ENCODE measurements at places on chromosomes 3 and 15.

DNA sequence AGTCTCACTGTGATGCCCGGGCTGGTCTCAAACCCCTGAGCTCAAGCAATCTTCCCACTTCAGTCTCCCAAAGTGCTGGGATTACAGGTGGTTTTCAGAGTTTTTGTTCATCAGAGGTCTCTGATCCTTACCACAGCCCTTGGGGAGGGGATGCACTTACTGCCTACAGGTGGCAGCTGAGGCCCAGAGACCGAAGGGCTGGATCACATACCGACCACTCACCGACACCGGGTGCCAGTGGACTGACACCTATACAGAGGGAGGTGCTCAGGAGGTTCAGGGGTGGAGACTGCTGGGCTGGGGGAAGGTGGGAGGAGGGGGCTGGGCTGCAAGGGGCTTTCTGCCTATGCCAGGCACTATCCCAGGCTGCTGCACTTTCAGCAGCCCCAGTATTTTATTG lies 19.5 kb downstream of the DUSP7 start:
- DNase-seq, result no peak

- DNase-seq, result no peak
These were observed 39.8 kb downstream of the ARHGAP31 start for GRCh38 chr3:119333773-119334509.

- peak; percentile 56 for DNase-seq
These were observed 18.6 kb downstream of the ZDHHC19 start for GRCh38 chr3:196192524-196193051.

DNA sequence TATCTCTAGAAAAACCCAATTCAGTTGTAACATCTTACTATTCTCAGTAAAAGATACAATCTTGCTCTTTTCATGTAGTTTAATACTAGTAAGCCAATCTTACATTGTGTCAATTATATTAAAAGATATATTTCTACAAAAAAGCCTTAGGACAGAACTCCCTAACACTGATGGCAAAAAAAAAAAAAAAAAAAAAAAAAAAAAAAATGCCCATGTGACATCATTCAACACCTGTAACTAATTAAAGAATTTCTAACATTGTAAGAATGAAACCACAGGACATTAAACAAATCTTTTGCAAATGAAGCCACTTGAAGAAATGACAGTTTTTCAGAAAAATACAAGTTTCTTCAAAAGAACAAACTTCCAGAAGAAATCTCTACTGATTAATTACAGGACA lies 119.8 kb downstream of the SUCLG2 start:
- DNase-seq, result no peak

- no peak for DNase-seq
These were observed 493.9 kb upstream of the RASGRP1 start for GRCh38 chr15:39058351-39059131.

DNA sequence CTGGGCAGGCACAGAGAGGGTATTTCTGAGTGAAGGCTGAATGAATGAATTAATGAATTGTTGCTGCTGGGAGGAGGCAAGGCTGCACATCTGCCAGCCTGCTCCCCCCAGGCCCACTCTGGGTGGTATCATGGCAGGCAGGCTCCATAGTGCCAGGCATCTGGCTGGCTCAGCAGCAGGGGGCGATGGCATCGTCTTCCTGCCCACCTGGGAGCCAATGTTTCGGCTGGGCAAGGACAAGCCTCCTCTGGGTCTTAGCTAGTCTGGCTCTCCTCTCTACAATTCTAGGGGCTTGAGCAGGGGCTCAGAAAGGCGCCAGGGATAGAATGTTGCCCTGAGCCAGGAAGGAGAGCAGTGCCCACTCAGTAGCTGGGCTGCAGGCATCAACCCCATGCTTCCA lies 1.7 kb upstream of the TLR9 start:
- DNase-seq, result no peak

GRCh38 chr3:144301863-144302262 lies 330.2 kb downstream of the DIPK2A start:
- DNase-seq, result no peak

DNA sequence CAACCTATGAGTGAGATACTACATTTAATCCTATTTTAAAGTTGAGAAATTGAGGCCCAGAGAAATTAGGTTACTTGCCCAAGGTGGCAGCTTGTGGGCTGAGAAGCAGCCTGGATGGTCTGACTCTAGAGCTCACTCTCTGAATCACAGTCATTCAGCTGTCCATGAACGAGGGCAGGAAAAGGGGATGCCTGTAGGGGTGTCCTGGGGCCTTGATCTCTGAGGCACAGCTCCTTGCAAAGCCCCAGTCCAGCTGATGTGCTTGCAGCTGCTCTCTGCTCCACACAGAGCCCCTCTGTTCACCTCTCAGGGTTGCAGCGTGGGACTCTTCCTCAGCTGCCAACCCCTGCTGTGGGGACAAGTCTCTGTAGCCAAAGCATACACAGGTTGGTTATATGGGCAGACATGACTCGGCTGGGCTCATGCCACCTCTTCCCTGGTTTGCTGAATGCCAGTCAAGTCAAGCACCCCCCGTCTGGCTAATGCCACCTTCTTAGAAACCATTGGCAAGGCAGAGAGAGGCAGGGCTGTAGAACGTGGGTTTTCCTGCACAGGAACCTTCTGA lies 56.8 kb downstream of the GASK1A start:
- DNase-seq, result no peak

GRCh38 chr3:146501752-146502151 lies 32.4 kb upstream of the PLSCR2 start:
- DNase-seq, result no peak

DNA sequence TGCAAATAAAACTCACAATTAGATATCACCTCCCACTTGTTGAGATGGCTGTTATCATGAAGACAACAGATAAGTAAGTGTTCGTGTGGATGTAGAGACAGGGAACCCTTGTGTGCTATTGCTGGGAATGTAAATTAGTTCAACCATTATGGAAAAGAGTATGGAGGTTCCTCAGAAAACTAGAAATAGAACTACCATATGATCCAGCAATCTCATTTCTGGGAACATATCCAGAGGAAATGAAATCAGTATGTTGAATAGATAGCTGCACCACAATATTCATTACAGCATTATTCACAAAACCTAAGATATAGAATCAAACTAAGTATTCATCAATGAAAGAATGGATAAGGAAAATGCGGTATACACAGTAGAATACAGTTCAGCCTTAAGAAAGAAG lies 418.7 kb upstream of the CNTN6 start:
- DNase-seq, result no peak

- DNase-seq, result peak; percentile 92
These were observed 255.5 kb downstream of the UACA start for GRCh38 chr15:70507772-70508371.

GRCh38 chr3:71858503-71859122 lies 73.7 kb upstream of the PROK2 start:
- DNase-seq, result no peak

DNA sequence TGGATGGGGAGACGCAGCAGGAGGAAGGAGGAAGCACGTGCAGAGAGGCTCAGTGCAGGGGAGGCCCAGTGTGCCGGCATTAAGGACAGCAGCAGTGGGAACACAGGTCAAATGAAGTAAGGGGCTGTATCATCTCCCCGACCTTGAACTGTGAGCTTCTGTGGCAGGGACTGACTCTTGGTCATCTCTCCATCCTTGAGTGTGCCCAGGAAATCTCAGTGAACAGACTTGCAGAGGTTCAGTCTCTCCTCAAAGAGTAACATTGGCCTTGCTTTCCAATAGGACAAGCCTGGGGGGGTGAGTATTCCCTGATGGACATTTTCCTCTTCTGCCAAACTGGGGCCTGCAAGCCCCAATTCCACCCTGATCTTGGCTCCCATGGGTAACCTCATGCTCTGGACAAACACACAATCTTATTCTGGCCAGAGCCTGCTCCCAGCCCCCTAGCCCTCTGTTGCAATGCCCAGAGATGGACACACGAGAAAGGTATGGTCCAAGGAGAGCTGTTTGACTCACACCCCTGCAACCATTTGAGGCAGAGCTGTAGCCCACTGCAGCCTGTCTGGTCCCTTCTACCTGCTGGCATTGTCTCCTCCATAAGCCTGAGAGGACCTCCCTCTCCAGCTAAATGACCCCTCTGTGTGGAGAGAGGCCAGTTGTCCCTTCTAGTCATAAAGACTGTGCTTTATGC lies 50.9 kb downstream of the TLE3 start:
- no peak for DNase-seq

DNA sequence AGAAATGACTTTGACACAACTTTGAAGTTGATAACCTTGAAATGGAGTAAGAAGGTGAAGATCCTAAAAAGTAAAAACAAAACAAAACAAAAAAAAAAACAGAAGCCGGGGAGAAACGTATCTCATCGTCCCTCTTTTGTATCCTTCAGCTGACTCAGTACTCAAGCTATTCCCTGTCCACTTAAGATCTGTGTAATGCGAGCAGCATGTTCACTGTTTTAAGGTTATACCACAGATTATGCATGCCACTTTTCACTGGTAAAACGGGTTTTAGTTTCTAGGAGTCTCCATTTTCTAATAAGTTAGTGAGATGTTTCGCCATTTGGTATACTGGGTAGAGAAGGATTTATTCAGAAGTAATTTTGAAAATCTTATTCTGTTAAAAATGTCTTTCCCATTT lies 324.3 kb downstream of the FEZF2 start:
- DNase-seq, result no peak

GRCh38 chr15:28943146-28943545 lies 57.4 kb downstream of the APBA2 start:
- no peak for DNase-seq

DNA sequence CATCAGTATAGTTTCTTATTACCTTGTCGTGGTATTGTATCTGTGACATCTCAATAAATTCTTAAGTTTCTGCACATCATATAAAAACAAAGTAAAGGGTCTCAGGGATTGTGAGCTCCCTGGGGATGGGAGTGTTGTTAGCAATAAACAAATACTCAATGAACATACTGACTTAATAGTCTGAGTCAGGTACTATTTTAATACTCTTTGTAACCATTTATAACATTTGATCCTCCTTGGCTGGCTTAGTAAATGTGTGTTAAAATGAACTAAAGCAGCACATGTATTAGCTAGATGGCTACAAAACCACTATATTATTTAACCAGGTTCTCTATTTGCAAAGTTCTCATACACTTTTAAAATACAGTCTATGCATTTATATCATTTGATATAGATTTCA lies 1.8 kb downstream of the ICE2 start:
- DNase-seq, result no peak

- DNase-seq, result peak; percentile 88
These were observed at the start of gene TM2D3 for GRCh38 chr15:101652098-101652785. Gene TM2D3, minus strand, starts transcription at chr15:101652381. Its CDS starts 20 bp downstream, at chr15:101652361.

DNA sequence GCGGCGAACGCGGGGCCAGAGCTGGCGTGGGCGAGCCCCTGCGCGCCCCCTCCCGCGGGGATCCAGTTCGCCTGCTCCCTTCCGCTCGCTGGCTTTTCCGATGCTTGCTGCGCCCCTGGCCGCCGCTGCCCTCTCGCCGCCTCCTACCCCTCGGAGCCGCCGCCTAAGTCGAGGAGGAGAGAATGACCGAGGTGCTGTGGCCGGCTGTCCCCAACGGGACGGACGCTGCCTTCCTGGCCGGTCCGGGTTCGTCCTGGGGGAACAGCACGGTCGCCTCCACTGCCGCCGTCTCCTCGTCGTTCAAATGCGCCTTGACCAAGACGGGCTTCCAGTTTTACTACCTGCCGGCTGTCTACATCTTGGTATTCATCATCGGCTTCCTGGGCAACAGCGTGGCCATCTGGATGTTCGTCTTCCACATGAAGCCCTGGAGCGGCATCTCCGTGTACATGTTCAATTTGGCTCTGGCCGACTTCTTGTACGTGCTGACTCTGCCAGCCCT lies 721 bp downstream of the P2RY1 start:
- DNase-seq, result no peak

- peak; percentile 70 for DNase-seq
These were observed 26.6 kb upstream of the SLMAP start for GRCh38 chr3:57729334-57730045.

GRCh38 chr3:14343338-14344112 lies 58.9 kb upstream of the SLC6A6 start:
- DNase-seq, result no peak

DNA sequence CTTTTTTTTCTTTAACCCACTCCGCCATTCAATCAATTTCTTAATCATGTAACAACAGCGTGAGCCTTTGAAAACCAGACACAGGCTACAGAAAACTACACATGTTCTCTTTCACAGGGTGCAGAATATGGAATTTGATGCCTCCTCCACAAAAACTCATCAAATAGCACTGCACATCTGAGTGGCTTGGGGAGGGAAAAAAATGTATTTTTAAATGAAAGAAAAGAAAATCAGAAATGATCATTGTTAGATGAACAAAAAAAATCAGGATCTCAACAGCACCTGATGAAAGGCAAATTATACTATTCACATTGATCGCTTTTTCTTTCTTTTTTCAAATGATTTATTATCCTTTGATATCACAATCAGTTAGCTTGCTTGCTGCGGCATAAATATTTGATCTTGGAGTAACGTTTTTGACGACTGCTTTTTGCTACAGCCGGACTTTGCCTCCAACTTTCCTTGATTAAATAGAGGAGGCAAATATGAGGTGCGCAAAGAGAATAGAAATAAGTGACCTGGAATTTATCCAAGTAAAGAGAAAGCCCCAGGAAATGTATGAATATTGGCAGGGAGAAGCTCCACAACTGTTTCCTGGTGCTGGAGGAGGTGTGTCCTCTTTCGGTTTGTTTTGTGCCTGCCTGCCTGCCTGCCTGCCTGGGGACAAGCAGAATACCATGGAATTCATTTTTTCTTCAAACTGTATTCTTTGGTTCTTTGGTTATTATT lies 63.1 kb downstream of the EDEM1 start:
- no peak for DNase-seq

- DNase-seq, result no peak
These were observed 963 bp downstream of the SHQ1 start for GRCh38 chr3:72847282-72847681.

Data from MV-4-11 (cell line).